ENCODE measurements at places on chromosomes 7 and 10. TPM values are rescaled to one million over a fixed set of nuclear protein-coding genes. Genes with fewer than 3 reads are reported as not detected.

DNA sequence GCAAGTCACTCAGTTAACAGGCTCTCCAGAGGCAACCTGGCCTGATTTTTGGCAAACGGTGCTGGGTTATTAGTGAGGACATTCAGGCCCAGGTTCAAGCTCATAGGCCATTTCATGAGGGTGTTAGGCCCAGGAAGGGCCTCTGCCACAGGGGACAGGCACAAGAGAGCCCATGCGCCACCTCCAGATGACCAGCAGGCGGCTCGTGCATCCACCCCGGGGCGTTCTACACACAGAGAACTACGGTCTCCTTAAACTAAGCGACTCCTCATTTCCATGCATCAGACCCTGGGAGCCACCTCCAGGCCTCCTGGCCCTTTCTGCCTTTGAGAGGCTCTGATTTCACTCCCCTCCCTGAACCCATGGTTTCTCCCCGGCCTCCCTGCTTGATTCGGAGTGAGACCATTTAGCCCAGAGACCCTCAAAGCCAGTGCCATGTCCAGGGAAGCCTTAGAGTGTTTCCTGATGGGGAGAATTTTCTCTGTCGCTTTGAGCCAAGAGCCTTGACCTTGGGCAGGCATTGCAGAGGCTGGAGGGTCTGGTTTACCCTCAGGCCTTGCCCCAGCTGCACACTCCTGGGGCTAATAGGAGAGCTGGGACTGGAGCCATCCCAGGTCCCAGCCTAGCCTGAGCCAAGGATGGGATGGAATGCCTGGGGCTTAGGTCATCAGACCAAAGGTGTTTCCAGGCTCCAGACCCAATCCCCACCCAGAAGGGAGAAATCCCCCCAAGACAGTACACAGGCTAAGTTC, 188.0 kb downstream of the GRID1 start:
- H3K27ac ChIP-seq, result no peak overlapping the region
- no peaks in the 10 kb centered on the region for H3K27me3 ChIP-seq
- H3K4me1 ChIP-seq, result no peaks in the 10 kb centered on the region
- H3K36me3 ChIP-seq, result no peaks in the 10 kb centered on the region

DNA sequence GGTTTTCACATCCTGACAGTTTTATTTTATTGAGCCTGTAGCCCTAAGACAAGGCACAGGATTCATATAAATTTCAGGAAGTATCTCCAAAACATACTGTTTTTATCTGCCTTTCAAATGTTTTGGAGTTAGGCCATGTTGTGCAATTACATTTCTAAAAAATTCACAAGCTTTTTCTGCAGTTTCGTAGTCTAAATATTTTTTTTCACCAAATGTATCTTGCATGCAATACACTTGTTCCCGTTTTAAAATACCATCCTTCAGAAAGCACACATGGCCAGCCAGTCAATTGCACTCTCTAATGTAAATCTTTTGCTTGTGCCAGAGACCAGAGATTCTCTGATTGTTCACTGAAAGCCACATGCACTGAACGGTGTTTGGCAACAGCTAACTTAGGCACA, 161.5 kb upstream of the PRKCQ start:
- no peak overlapping the region for H3K27ac ChIP-seq
- DNase-seq, result no peak
- no peaks in the 10 kb centered on the region for H3K4me1 ChIP-seq
- H3K36me3 ChIP-seq, result no peaks in the 10 kb centered on the region

DNA sequence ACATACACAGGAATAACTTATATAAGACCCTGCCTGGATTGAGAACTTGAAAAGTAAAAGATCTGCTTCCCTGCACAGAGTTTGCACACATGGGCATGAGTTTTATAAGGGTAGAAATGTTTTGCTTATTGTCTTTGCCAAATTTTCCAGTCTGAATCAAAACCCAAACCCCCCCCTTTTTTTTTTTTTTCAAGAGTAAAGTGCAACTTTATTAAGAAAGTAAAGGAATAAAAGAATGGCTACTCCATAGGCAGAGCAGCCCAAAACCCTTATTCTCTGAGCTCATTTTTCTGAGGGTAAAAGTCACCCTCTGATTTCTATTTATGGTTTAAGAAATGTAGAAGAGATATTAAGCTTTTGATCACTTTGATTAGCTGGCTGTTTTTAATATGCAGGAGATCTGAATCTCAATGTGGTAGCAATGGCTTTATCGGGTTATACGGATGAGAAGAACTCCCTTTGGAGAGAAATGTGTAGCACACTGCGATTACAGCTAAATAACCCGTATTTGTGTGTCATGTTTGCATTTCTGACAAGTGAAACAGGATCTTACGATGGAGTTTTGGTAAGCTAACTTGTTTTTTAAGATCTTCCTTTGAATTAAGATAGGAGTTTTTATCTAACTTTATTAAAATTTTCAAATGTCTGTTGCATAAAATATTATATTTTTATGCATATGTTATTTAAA, 18.7 kb downstream of the MIOS start:
- H3K4me3 ChIP-seq, result no peak overlapping the region
- H3K27ac ChIP-seq, result no peak overlapping the region
- peaks cover 5% of the 10 kb centered on the region for H3K4me1 ChIP-seq
- DNase-seq, result no peak

DNA sequence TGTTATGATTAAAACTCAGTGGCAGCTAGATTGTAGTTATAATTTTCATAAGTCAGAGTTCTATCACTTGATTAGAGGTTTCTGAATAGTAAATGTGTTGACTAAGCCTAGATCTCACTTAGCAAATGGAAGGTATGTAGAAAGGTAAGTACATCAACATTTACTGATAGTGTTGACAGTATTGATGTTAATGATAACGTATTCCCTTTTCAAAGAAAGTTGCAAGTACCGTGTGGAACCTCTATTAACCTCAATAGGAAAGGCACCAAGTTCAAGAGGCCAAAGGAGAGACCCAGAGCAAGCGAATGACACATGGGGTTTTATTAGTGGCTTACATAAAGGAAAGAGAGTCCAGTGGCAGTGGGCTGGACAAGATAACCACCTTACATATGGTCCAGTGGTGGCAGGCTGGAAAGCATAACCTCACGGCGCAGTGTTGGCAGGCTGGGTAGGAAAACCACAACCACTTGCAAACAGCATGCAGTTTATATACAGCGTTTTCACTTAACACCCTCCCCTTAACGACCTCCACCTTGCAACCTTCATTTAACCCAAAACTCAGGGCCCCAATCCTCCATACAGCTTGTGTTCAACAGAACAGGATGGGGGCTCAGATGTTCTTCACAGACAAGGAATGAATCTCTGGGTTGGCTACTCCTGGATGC, 611.0 kb downstream of the PARD3 start:
- no peak overlapping the region for H3K27ac ChIP-seq
- H3K36me3 ChIP-seq, result no peaks in the 10 kb centered on the region
- peaks cover 9% of the 10 kb centered on the region for H3K4me1 ChIP-seq
- no peak overlapping the region for H3K4me3 ChIP-seq
- no peak for DNase-seq

DNA sequence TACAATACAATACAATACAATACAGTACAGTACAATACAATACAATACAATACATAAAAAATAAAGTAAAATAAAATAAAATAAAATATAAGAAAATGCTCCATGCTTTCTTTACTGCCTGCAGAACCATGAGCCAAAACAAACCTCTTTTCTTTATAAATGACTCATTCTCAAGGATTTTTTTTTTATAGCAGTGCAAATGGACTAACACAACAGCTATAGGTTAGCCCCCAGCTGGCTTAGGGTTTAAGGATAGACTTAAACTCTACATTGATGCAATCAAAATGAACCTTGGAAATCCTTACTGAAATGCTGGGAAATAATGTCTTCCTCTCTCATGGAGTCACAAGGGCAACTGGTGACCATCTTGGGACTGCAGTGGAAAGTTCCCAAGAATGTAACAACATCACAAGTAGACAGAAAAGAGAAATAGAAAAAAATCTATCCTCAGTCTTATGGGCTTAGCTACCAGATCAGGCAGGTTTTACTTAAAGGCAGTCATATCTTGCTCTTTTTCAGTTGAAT, 348.9 kb downstream of the ARL4A start:
- H3K36me3 ChIP-seq, result no peaks in the 10 kb centered on the region
- no peak overlapping the region for H3K4me3 ChIP-seq
- no peak for DNase-seq
- no peak overlapping the region for H3K27ac ChIP-seq
- no peaks in the 10 kb centered on the region for H3K27me3 ChIP-seq

GRCh38 chr10:61257956-61258496, 195.2 kb downstream of the TMEM26 start:
- no peak overlapping the region for H3K4me3 ChIP-seq
- no peak overlapping the region for H3K27ac ChIP-seq
- H3K4me1 ChIP-seq, result no peaks in the 10 kb centered on the region
- no peak for DNase-seq
- no peaks in the 10 kb centered on the region for H3K36me3 ChIP-seq

The ZNF92 gene
- 21.5 TPM for total RNA-seq

DNA sequence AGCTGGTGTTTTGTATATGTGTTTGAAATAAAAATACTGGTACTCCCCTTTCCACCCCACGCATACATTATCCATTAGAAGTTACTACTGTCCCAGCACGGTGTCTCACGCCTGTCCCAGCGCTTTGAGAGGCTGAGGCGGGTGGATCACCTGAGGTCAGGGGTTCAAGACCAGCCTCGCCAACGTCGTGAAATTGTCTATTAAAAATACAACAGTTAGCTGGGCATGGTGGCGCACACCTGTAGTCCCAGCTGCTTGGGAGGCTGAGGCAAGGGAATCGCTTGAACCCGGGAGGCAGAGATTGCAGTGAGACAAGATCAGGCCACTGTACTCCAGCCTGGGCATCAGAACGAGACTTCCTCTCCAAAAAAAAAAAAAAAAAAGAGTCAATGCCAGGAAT, 2.7 kb downstream of the HBP1 start:
- peaks cover 58% of the 10 kb centered on the region for H3K4me1 ChIP-seq
- H3K36me3 ChIP-seq, result peaks cover 17% of the 10 kb centered on the region
- no peaks in the 10 kb centered on the region for H3K27me3 ChIP-seq

DNA sequence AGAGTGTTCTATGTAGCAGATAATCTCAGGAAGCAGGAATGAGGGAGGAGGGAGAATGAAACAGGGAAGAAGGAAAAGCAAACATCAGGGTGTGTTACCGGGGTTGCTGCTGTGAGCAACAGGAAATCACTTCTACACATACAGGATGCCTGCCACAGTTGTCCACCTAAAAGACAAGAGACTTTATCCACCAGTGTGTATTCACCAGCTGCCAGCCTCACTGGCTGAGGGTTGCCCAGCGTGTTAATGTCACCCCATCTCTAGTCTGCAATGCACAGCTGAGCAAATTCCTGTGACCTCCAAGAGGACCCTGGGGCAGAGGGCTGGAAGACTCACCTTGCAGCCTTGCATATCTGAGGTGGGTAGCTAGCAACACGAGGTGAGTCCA, 183.7 kb downstream of the GPAM start:
- H3K4me3 ChIP-seq, result no peak overlapping the region
- no peak for DNase-seq
- H3K4me1 ChIP-seq, result no peaks in the 10 kb centered on the region
- H3K27me3 ChIP-seq, result peaks cover 12% of the 10 kb centered on the region
- H3K36me3 ChIP-seq, result no peaks in the 10 kb centered on the region

The SORCS1 gene
- not detected for total RNA-seq

DNA sequence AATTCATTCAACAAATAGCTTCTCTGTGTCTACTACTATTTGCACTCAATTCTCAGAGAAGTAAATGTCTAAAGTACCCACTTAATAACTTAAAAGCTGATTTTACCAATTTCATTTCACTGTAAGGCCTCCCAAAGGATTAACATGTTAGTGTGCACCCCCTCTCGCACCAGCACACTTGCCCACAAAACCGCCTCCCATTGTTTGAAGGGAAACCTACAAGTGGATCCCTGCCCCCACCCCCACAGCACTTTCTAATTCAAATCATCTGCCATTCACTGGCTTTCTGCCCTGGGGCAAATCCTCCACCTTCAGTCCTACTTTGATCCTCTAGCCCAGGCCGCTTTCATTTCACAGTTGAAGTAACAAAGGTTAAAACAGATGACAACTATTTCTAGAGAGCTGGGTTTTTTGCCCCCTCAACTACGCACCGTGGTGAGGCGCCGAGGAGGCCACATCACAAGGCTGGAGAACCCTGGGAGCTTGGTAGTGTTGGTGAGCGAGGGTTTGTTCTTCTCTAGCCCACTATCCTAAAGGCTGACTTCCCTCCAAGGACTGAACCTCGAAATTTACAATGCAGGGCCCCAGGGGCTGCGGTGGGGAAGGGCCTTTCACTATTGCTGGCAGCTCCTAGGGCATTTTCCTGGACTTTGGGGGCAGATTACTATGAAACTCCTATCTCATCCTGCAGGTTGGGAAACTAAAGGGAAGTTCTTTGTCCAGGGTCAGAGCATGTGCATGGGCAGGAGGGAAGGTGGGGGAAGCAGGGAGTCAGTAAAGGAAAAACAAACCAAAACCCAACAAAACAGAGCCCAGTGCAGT, 517.4 kb upstream of the ZMIZ1 start:
- no peak overlapping the region for H3K4me3 ChIP-seq
- H3K27me3 ChIP-seq, result peaks cover 14% of the 10 kb centered on the region
- peaks cover 5% of the 10 kb centered on the region for H3K4me1 ChIP-seq
- no peaks in the 10 kb centered on the region for H3K36me3 ChIP-seq

DNA sequence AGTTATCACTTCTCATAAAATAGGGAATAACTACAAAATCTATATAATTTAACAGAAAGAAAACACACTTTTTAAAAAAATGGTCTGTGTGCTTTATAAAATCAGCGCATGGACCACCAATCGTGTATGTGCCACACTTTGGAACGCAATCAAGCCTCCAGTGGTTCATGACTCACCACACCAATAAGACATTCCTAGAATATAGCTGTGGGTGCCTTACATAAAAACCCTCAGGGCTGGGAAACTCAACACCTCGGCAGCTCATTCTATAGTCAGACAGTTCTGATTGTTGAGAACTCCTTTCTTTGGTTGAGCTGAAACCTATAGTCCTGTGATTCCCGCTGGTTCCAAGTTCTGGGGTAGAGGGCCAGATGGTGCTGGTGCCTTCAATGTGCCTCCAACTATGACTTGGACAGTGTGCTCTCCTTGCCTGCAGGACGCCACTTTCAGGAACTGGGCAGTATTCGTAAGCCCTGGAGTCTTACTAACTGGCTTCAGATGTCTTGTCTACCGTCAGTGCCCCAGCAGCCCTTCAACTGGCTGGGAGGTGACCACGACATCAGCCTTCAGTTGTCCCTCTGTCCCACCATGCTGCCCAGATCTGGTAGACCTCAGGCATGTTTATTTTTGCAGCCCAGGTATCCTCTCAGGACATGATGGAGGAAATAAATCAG, 135.7 kb upstream of the GDF10 start:
- H3K4me1 ChIP-seq, result peaks cover 33% of the 10 kb centered on the region
- no peaks in the 10 kb centered on the region for H3K27me3 ChIP-seq
- peaks cover 2% of the 10 kb centered on the region for H3K36me3 ChIP-seq
- no peak overlapping the region for H3K27ac ChIP-seq
- DNase-seq, result no peak

DNA sequence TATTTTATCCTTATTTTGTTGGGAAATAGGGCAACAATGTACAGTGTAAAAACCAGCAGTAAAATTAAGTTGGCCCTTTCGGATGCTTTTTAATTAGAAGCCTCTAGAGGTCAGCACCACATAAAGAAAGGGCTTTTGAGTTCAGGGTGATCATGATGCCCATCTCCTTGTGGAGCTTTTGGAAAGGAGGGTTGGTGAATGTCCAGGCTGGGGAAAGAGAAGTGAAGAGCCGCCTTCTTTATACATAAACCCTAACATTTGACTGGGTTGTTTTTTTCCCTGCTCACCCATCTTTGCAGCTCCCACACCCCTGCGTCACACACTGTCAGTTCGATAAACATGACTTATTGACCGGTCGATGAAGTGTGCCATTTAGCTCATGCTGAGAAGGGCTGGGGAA, 29.8 kb downstream of the MTURN start:
- H3K36me3 ChIP-seq, result no peaks in the 10 kb centered on the region
- H3K4me1 ChIP-seq, result peaks cover 41% of the 10 kb centered on the region
- H3K27me3 ChIP-seq, result no peaks in the 10 kb centered on the region
- H3K4me3 ChIP-seq, result no peak overlapping the region
- no peak for DNase-seq

The ASZ1 gene
- total RNA-seq, result not detected
